Endothelial cell of coronary artery (primary cell): ENCODE measurements at places on chromosomes 2 and 18. TPM values are rescaled to one million over a fixed set of nuclear protein-coding genes. Genes with fewer than 3 reads are reported as not detected.

Gene SP5
- not detected in 2 replicates for total RNA-seq

Gene WDPCP
- total RNA-seq: 5.9 and 6.2 TPM in 2 replicates

Gene RPE
- total RNA-seq: 72.0 and 84.2 TPM in 2 replicates

Gene C2orf15
- total RNA-seq: 0.18 and 0.19 TPM in 2 replicates

Gene TFCP2L1
- total RNA-seq: under 0.01 TPM in 1 of 2 replicates, not detected in the other

Gene ALPI
- not detected in 2 replicates for total RNA-seq

Gene COL6A3
- total RNA-seq: 0.72 and 497 TPM in 2 replicates

Gene FOXD4L1
- total RNA-seq: 0.18 TPM in 1 of 2 replicates, not detected in the other

Gene ALPP
- total RNA-seq: not detected in 2 replicates

Gene CCBE1
- total RNA-seq: 1.5 and 5.7 TPM in 2 replicates

Gene PER2
- 2.1 and 2.6 TPM in 2 replicates for total RNA-seq

Gene CCDC74B
- total RNA-seq: 0.72 and 0.85 TPM in 2 replicates

Gene SKOR2
- not detected in 2 replicates for total RNA-seq

Gene CD226
- 0.09 TPM in 2 replicates for total RNA-seq

Gene NTSR2
- total RNA-seq: not detected in 2 replicates

Gene SPC25
- 1.6 and 6.4 TPM in 2 replicates for total RNA-seq

Gene GPAT2
- total RNA-seq: 3.8 and 11.9 TPM in 2 replicates

Gene DSC2
- under 0.01 TPM in 1 of 2 replicates, not detected in the other for total RNA-seq

Gene GBX2
- total RNA-seq: 3.3 and 4.5 TPM in 2 replicates

Gene GPR39
- total RNA-seq: 0.27 and 0.38 TPM in 2 replicates

Gene AGXT
- total RNA-seq: not detected in 2 replicates

Gene ELAC1
- total RNA-seq: 3.6 and 5.1 TPM in 2 replicates

Gene ZNF514
- 6.9 and 10.1 TPM in 2 replicates for total RNA-seq

Gene UBE2F
- total RNA-seq: 42.2 and 45.3 TPM in 2 replicates

Gene FAM237A
- not detected in 2 replicates for total RNA-seq

Gene ACTR1B
- total RNA-seq: 54.3 and 84.3 TPM in 2 replicates

Gene NCKAP5
- total RNA-seq: 0.27 and 0.38 TPM in 2 replicates

Gene HOXD4
- 0.36 and 2.8 TPM in 2 replicates for total RNA-seq

Gene UPP2
- total RNA-seq: not detected in 2 replicates

Gene OXER1
- not detected in 2 replicates for total RNA-seq

Gene RBKS
- total RNA-seq: 0.99 and 1.0 TPM in 2 replicates

Gene PAX3
- 1.2 TPM in 1 of 2 replicates, not detected in the other for total RNA-seq

Gene KRTCAP3
- not detected in 2 replicates for total RNA-seq

Gene DYNAP
- not detected in 2 replicates for total RNA-seq

Gene NR4A2
- under 0.01 and 0.09 TPM in 2 replicates for total RNA-seq

Gene COL5A2
- total RNA-seq: 119 and 325 TPM in 2 replicates

Gene SLC5A7
- not detected in 2 replicates for total RNA-seq

Gene STARD6
- not detected in 2 replicates for total RNA-seq

Gene DSG2
- total RNA-seq: under 0.01 TPM in 2 replicates

Gene DNAJC5G
- not detected in 2 replicates for total RNA-seq

Gene TMEM182
- total RNA-seq: 0.36 and 0.85 TPM in 2 replicates

Gene DIPK1C
- not detected in 2 replicates for total RNA-seq

Gene ALS2
- total RNA-seq: 29.9 and 38.9 TPM in 2 replicates

Gene NPPC
- not detected in 2 replicates for total RNA-seq

Gene TLX2
- not detected in 2 replicates for total RNA-seq

Gene G6PC2
- total RNA-seq: not detected in 2 replicates

Gene SH3RF3
- total RNA-seq: 5.2 and 6.1 TPM in 2 replicates

Gene CHN1
- total RNA-seq: 14.5 and 18.4 TPM in 2 replicates

Gene ALPG
- not detected in 2 replicates for total RNA-seq

Gene PAIP2B
- total RNA-seq: 0.54 and 0.85 TPM in 2 replicates

Gene C2orf78
- not detected in 2 replicates for total RNA-seq

Gene MCEE
- 7.7 and 11.3 TPM in 2 replicates for total RNA-seq

Gene CRIM1
- 664 and 1,178 TPM in 2 replicates for total RNA-seq

Gene SRBD1
- total RNA-seq: 15.0 and 15.6 TPM in 2 replicates

Gene STPG4
- 0.09 TPM in 2 replicates for total RNA-seq

Gene STK25
- total RNA-seq: 311 and 347 TPM in 2 replicates

Gene IKZF2
- 0.09 and 14.5 TPM in 2 replicates for total RNA-seq

Gene UGT1A8
- total RNA-seq: not detected in 2 replicates

Gene SLC14A1
- 0.09 and 0.56 TPM in 2 replicates for total RNA-seq

Gene CYRIA
- 18.9 and 27.4 TPM in 2 replicates for total RNA-seq
